ENCODE measurements at places on chromosomes 6 and 20.

DNA sequence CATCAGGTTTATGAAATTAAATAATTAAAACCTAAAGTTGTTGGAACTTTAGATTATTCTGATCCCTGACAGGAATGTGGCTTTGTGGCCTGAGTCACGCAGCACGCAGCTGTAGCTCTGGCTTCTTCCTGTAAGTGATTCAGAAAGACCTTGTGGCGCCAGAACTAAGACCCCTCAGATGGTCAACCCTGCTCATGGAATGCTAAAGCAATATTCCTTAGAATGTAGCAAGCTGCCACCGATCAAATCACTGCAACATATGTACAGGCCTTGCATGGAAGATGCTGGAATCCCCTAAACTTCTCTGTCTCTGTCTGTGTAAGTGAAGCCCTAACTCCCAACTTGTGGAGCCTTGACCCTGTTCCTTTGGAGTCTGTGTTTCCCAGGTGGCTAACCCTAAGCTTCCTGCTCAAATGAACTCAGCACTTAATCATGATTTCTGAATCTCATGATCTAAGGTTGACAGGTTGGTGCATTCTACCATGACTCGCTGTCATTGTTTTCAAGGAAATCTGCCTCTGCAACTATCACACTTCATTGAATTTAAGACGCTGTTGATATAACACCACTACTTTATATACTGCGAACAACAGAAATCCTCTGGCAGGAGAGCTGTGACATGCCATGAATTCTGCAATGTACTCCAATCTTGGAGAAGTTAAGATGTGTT lies 111.2 kb upstream of the CST7 start:
- DNase-seq: no peak

- DNase-seq: no peak
Measured at GRCh38 chr6:131807321-131807643, 538 bp upstream of the ENPP1 start.

DNA sequence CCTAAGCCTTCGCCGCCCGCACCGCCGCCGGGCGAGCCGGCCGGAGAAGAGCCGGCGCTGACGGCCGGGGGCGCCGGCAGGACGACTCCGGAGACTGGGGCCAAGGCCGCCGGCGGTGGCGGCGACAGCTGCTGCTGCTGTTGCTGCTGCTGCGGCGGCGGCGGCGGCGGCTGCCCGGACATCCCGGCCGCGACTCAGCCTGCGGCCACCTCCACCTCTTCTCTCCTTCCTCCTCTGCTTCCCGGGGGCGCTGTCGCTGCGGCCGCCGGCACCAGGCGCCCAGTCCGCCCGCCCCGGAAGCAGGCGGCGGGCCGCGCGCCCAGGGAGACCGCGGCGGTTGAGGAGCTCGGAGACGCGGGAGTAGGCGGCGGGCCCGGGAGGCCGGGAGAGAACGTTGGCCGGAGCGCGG lies 307 bp downstream of the RANBP9 start:
- DNase-seq: no peak

GRCh38 chr6:126041516-126041915 lies 55.2 kb downstream of the TRMT11 start:
- no peak for DNase-seq

- DNase-seq: no peak
Measured at GRCh38 chr6:30881392-30882203, 2.7 kb upstream of the DDR1 start.

DNA sequence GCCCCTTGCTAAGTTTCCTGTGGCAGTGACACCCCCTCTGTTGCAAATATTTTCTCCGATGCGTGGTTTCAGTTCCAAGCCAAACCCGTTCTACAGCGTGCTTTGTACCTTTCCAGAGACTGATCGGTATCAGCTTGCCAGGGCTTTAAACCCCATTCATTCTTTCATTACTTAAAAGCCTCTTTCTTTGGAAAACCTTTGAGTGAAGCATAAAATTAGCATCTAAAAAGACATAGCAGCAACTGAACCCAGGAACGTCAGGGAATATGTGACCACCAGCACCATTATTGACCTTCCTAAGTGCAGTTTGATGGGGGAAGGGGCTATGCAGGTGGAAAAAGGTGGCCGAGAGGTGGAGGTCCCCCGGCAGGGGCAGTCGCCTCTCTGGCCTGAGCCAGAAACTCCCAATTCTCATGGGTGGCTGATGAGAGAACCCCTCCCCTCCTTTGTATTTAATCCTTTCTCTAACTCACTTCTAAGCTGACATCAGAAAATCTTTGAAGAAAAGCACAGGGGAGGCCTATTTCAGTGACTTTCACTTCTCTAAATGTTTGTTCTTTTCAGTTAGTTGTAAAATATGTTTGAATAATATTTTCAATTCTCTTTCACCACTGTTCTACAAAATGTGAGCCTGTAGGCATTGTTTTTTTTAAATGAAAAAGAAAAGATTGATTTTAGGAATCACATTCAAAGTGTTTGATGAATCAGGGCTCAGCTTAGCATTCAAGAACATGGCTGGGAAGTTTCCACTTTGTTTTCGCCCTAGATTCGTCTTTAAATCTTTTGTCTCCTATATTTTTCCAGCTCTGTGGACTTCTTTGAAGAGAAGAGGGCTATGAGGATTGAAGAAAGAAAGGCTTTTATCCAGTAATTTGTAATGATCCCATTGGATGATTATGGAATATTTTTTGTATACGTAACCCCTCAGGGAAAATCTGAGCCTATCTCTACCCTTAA lies 89.2 kb downstream of the RSPH3 start:
- DNase-seq: no peak

DNA sequence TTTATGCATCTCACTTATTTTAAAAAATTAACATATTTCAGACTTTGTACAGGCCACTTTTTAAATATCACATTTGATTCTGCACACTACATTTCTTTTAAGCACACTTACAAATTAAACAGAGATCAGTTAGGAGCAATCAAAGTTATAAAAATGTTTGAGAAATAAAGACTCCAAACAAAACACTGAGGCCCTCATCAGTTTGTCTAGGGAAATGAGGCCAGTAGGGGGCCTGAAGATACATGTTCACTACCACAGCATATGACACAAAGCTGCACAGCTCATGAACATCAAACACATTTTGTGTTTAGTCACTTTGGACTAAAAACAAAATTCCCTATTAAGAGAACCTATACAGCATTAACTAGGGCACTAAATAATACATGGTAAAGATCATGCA lies 180.5 kb downstream of the PDE7B start:
- no peak for DNase-seq

- DNase-seq: no peak
Measured at GRCh38 chr6:11298651-11299420, 66.4 kb upstream of the NEDD9 start.

- DNase-seq: no peak
Measured at GRCh38 chr20:10492065-10492464, 57.0 kb downstream of the SLX4IP start.

- DNase-seq: no peak
Measured at GRCh38 chr6:159104931-159105330, 60.1 kb upstream of the TAGAP start.

GRCh38 chr6:156231026-156231765 lies 546.0 kb upstream of the ARID1B start:
- no peak for DNase-seq

DNA sequence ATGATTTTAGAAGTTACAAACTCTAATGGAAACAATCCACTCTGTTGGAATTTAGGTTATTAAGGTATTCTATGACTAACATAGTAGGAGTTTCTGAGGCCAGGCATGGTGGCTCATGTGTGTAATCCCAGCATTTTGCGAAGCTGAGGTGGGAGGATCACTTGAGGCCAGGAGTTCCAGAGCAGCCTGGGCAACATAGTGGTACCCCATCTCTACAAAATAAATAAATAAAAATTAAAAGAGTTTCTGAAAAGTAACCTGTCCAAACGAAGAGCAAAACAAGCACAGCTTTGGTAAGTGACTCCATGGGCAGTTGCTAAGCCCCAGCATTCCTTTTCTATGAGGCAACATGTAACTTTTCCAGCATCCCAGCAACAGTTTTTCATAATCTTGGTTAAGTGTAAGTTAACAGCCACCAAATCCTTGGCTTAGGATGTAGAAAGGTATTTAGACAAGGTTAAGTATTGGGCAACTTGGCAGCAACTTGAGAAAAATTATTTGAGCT lies 86.3 kb downstream of the SOX4 start:
- no peak for DNase-seq

DNA sequence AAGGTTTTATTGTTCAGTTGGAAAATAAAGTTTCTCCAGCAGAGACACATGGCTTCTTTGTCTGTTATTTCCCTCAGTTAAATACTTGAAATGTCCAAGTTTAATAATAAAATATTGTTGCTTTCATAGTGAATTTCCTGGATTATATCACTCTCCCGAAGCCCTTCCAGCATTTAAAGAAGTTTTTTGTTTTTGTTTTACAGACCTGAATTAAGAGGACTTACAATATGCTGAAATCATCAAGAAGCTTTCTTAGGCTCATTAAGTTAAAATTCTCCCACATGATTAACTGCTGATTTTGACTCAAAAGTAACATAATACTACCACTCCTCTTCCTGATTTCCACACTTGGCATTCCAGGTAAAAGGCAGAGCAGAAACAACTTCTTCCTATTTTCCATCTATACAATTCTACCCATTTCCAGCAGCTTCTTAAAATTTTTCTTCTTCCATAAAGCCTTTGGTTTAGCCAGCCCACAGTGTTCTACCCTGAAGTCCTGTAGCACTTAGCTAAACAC lies 35.8 kb downstream of the PDSS2 start:
- DNase-seq: no peak

DNA sequence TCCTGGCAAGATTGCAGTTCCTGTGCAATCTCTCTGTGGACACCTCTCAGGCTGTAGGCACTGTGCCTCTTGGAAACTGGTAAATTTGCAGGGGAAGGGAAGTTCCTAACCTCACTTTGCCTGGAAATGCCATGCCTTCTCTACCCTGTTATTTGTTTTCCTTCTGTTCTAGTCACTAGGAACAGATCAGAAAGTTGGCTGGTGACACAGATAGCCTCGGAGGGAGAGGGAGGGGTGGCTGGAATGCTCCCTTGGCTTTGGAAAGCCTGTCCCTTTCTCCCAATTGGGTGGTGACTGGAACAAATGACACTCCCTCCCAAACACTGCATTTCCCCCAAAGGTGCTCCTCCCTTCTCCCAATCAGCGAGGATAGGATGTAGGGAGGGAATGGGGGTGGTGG lies 131.5 kb upstream of the F13A1 start:
- no peak for DNase-seq

DNA sequence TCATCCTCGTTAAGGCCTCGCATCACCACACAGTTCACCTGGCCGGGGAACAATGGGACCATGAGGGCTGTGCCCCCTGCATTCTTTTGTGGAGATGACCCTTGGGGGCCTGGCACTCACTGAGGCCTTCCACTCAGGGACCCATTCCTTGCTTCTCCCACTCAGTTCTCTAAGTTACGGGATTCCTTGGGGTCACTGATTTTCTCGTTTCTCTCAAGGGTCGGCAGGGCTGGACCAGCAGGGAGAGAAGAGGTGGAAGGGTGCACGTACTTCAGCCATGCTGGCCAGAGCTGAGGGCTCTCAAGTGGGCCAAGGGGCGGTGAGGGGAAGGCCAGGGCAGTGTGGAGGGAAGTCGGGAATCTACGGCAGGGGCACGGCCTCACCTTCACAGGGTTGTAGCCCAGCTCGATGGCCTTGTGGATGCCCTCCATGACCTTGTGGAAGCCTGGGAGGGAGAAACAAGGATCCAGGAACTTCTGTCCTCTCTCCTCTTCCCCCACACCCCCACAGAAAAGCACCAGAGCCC lies 20.8 kb downstream of the MOCS1 start:
- DNase-seq: no peak

GRCh38 chr6:69792292-69792691 lies 4.5 kb downstream of the LMBRD1 start:
- no peak for DNase-seq

DNA sequence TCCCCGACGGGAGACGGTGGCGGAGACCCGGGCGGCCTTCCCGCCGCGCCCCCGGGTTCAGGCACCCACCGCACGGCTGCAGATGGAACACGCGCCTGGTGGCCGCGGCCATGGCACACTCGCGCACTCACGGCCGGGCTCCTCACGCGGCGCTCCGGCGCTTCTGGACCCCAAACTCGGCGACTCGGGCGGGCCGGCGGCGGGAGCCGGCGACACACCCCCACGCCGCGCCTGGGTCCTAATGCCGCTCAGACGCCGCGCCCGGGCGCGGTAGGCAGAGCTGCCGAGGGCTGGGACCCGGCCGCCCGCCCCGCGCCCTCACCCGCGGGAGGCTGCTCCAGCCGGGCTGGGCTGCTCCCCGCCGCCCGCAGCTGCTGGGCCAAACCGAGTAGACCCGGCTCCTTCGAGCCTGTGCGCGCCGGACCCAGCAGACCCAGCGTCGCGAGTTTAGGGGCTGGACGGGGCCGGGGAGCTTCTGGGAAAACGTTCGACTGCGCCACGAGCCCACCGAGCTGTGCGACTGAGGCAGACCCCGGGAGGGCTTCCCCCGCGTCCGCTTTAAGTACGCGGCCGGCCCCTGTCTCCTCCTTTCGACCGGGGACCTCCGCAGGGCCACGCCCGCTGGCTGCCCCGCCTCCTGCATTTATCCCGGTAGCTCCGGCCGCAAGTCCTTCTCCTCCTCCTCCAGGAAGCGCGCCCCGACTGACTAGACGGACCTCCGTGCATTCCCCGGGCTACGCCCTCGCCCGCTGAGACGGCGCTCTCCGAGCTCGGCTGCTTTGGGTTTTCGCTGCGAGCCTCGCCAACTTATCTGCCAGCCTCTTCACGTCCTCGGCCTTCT lies at the start of gene SLC4A11:
Gene SLC4A11, minus strand, starts transcription at position 165 of the 841 bp plus-strand sequence. Its CDS starts 53 bp downstream, at position 112.
- no peak for DNase-seq

- no peak for DNase-seq
Measured at GRCh38 chr6:79755967-79756366, 124.8 kb downstream of the SH3BGRL2 start.

- DNase-seq: no peak
Measured at GRCh38 chr20:32451682-32452461, 93.7 kb downstream of the ASXL1 start.

DNA sequence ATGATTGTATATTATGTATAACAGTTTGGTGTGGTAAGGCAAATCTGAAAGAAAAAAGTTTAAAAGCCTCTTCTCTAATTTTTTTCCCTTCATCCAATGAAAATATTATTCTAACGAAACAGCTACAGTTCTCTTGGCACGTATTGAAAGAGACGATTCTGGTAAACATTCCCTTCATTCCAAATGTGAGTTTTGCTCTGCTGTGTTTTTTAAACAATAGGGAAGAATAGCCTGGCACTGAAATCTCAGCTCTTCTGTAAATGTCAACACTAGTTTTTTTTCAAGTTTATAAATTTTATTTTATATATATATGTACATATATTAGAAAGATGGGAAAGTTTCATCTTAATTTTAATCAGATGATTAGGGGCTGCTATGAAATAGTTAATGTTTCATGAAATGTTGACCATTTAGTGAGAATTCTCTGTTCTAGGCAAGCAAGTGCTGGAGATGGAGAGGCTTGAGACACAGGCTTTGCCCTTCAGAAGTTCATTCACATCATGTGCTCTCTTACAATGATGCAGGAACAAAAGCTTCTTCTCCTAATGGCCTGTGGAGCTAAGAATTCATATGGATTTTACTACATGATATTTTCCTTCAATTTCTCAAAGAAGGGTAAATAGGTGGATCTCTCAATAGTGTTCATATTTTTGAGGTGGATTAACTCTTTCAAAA lies 4.1 kb downstream of the PAQR8 start:
- no peak for DNase-seq
